ENCODE measurements at places on chromosomes 6 and 20. TPM values are rescaled to one million over a fixed set of nuclear protein-coding genes. Genes with fewer than 3 reads are reported as not detected.

The IMPG1 gene
- not detected for total RNA-seq

The ECT2L gene
- total RNA-seq = under 0.01 TPM

The DDO gene
- 2.3 TPM for total RNA-seq

The TCF15 gene
- total RNA-seq = not detected

The ZC2HC1B gene
- total RNA-seq = not detected

The HCRTR2 gene
- total RNA-seq = not detected

The E2F1 gene
- 23.7 TPM for total RNA-seq

The RBPJL gene
- not detected for total RNA-seq

The RAB44 gene
- not detected for total RNA-seq

The PTCRA gene
- not detected for total RNA-seq
